T-helper 2 cell treated with Interferon-gamma antibody and Interleukin-4, amounts not matched to agents 5 μg/mL and 100 μg/mL, for 36 hours (primary cell): ENCODE measurements at places on chromosomes 4 and X.
A peak's percentile ranks its signal among the peaks of the same experiment; 100 is the strongest.

DNA sequence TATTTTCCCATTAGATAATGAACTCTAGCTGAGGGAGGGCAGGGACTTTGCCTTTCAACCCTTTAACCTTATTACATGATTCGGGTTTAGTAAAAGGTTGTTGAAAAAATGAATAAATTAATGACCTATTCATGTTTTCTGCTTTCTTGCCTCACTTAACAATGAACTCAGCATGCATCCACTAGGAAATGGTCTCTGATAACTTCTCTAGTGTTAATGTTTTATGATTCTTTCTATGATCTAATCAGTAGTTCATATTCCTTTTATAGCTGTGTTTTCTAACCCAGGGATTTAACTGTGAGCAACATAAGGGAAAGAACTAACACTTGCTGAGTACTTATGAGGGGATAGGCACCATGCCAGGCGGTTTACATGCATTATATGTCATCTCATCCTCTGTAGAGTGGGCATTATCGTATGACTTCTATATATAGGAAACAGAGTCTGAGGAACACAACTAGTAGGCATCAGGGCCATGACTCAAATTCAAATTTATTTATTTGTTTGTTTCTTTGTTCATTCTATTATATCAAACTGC lies 236.7 kb upstream of the MAB21L2 start:
- no peak for DNase-seq

DNA sequence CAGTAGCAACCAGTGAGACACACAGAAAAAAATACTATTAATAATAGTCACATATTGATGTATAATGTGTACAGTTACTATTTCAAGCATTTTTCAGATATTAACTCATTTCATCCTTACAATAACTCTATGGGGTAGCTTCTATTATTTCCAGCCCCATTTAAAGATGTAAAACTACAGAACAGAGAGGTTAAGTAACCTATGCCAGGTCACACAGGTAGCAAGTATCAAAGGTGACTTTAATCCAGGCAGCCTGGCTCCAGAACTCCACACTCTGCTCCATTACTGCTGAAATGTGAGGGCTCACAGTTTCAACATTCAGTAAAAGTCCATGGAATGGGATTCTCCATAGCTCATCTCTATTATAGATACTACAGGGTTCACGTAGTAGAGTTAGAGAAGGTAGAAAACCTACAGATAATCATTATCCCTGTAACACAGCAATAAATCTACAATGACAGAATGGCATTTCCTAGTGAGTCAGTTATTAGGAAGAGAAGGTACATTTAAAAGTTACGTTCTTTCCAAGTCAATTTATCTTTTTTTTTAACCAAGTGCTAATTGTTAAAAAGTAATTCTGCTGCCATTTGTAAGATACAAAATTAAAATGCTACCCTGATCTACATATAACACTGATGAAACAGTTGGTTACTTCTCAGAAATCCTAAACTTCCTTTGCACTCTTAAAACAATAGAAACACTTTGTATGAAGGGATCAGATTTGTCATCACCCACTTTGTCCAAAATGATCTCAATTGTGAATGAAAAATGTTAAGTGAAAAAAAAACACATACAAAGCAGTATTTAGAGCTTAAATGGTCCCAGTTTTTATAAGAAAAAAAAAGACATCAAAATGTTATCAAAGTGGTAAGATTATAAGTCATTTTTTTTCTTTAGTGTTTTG lies 18.7 kb downstream of the RELL1 start:
- no peak for DNase-seq

GRCh38 chr4:53015681-53016080 lies 153.6 kb downstream of the RASL11B start:
- no peak for DNase-seq

GRCh38 chr4:6221851-6222760 lies 21.8 kb upstream of the JAKMIP1 start:
- DNase-seq: no peak

- DNase-seq: peak; percentile 37
Measured at GRCh38 chr4:73067971-73068394, 1.5 kb downstream of the COX18 start.

DNA sequence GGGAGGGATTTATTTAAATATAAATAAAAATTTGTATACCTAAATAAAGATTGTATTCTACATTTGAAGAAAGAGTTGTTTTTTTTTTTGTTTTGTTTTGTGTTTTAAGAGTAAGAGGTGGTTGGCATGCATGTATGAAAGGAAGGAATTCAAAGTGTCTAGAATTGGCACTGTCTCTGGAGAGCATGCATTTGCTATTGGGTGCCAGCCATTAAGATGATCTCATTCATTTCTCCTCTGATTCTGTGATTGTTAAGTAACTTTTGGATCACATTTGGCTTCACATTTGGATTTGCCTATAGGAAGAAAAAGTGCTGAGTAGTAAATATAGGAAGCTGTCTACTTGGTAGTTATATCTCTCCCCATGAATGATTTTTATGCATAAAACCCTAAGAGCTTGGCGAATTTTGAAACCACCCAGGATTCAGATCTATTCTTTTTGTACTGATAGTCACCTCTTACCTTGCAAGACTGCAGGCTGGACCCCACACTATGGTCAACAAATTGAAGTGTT lies 7.8 kb upstream of the BOD1L1 start:
- DNase-seq: no peak

DNA sequence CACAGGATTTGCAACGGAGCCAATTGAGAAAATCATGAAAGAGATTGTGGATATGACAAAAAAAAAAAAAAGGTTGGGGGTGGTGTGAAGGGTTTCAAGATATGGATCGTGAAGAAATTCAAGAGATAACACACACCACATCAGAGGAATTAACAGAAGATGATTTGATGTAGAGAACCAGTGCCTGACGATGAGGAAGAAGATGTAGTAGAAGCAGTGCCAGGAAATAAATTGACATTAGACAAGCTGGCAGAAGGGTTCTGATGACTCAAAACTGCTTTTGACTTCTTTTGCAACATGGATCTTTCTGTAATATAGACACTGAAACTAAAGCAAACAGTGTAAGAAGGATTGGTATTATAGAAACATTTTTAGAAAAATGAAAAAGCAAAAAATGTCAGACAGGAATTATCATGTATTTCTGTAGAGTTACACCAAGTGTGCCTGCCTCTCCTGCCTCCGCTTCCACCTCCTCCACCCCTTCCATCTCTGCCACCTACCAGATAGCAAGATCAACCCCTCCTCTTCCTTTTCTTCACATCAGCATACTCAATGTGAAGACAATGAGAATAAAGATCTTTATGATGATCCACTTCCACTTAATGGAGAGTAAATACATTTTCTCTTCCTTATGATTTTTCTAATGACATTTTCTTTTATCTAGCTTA lies 127.5 kb upstream of the OTUD4 start:
- DNase-seq: no peak

- DNase-seq: no peak
Measured at GRCh38 chrX:104351173-104351769, 96.5 kb upstream of the ESX1 start.

- DNase-seq: no peak
Measured at GRCh38 chrX:16807976-16808542, 21.8 kb downstream of the TXLNG start.

DNA sequence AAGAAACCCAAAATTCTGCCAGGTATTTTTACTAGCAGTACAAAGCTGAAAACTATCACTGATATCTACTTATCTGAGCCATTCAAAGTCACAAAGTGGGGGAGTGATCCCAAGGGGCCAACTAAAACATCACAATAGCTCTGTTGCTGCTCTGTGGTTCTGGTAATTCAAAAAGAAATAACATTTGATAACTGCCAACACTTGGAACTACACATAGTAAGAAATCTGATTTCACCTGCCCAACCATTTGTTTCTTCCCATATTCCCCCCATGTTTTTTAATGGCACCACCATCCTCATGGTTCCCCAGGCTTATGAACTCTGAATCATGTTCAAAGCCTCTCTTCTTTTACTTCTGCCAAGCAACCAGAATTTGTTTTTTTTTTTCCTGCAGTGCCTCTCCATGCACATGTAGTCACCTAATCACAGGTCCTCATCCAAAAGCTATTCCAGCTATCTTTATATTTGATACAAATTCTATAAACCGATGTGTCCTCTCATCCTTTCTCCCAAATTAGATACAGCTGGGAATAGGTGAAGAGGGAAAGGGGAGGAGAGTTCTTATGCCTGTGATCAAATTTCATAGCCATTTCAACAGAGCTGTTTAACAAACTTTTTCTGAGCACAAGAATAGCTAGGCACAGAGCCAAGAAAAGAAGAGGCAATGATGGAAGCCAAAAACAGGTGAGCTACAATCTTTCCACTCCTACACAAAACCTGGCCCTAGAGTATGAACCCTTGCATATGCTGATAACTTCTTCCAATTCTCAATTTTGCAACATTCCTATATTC lies 7.7 kb downstream of the AMMECR1 start:
- no peak for DNase-seq

DNA sequence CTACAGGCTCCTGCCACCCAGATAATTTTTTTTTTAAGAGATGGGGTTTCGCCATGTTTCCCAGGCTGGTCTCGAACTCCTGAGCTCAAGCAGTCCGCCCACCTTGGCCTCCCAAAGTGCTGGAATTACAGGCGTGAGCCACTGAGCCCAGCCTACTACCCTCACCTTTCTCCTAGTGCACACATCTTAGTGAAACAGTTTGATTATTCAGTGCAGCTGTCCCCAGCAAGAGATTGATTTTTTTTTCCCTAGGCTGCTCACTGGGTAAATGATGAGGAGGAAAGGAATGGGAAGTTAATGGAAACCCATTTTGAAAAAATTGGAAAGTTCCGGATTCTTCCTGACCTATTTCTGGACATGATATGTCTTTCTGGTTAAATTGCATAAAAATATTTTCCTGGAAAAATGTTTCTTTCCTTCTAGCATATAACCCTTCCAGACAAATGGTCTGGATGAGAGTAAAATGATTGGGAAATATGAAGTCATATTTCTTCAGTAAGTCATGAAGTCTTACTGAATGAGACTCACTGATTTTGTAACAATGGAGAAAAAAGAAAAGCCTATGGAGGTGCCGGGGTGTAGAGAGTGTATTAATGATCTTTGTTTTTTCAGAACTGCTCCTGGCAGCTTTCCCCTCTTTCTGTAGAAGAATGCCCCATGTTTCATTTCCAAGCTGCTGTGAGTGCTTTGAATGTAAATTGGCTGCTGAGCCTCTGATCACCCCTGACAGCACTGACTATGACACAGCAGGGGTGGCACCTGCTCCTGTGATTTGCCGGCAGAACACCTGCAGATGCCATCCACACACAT lies 19.5 kb upstream of the ZNF41 start:
- no peak for DNase-seq

- no peak for DNase-seq
Measured at GRCh38 chr4:94534401-94535312, 82.9 kb downstream of the PDLIM5 start.

DNA sequence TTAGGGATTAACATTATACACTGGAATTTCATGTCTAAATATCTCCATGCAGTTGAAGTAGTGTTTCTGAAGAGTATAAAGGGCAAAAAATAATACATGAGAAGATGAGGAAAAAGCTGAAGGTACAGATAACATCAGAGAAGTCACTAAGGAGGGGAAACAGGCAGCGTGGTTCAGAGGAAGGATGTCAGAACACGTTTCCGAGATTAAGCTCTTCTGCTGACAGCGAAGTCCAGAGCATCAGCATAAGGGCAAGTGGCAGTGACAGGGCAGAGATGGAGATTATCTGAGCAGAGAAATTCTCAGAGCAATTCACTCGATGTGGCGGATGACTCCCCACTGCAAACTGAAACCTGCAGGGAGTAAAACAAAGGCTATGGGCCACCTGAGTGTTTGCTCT lies 443.2 kb upstream of the FRG1 start:
- no peak for DNase-seq

DNA sequence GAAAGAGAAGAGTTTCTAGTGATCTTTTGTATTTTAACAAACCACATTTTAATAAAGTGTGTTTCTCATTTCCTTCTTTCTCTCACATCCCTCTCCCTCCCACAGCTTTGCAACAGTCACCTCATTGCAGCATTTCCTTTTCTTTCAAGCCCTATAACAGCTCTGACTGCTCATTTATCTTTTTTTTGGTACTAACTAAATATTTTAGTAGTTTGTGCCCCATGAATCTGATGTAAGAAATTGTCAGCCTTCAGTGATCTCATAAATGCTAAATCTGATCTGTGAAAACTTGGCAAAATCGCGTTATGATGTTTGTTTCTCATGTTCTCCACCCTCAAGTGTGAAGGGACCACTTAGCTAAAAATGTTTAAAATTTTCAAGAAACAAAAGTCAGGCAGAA lies 258.5 kb upstream of the SLIT2 start:
- DNase-seq: no peak

- DNase-seq: no peak
Measured at GRCh38 chrX:153807976-153808375, 13.5 kb downstream of the SSR4 start.

GRCh38 chr4:77579406-77580076 lies 26.1 kb upstream of the CXCL13 start:
- no peak for DNase-seq

- no peak for DNase-seq
Measured at GRCh38 chr4:61630548-61630947, 430.4 kb downstream of the ADGRL3 start.

DNA sequence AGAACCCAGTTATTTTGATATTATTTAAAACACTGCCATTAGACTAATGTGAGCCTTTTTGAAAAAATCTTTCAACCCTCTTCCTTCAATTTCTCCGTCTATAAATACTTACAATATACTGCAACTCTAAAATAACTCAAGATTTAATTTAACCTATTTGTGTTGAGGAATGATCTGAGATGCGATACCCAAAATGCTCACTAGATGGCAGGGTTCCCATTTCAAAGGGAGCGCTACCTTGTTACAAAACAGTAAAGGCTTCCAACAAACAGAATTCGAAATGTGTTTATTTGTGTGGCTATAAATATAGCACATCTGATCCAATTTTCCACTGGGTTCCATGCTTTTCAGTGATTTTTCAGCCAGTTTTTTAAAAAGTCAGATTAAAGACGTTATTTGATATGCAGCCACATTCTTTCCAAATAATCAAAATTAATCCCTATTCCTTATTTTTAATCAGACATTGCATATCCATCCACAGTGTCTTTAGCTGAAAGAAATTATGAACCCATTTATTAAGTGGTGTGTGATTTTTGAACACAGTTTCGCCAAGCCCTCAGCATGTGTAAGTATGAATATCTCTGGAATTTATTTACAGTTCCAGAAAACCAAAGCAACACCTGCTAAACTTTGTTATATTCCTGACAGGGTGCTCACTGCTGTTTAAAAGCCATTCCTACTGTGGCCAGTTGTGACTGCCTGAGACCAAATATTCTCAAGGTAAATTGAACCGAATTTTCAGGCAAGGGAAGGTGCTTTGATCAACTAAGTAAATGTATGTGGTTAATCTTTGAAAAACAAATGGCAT lies 668.0 kb upstream of the LCORL start:
- no peak for DNase-seq
